ENCODE measurements at places on chromosomes 12 and 14.

- DNase-seq = no peak
Observed at GRCh38 chr12:26187014-26187798, 8.2 kb upstream of the SSPN start.

GRCh38 chr12:23704992-23705943, 244.2 kb downstream of the SOX5 start:
- DNase-seq = no peak

GRCh38 chr12:79423560-79423959, 267.2 kb downstream of the PAWR start:
- DNase-seq = no peak

- no peak for DNase-seq
Observed at GRCh38 chr14:63088865-63089264, 43.6 kb upstream of the KCNH5 start.

- no peak for DNase-seq
Observed at GRCh38 chr12:22415342-22416309, 81.1 kb upstream of the ST8SIA1 start.

GRCh38 chr14:53646925-53647324, 309.7 kb downstream of the BMP4 start:
- no peak for DNase-seq

Measured in AG08396 (cell line).